ENCODE measurements at places on chromosomes 5 and 9. TPM values are rescaled to one million over a fixed set of nuclear protein-coding genes. Genes with fewer than 3 reads are reported as not detected.

The ADAMTS13 gene
- total RNA-seq, result 2.0 TPM

DNA sequence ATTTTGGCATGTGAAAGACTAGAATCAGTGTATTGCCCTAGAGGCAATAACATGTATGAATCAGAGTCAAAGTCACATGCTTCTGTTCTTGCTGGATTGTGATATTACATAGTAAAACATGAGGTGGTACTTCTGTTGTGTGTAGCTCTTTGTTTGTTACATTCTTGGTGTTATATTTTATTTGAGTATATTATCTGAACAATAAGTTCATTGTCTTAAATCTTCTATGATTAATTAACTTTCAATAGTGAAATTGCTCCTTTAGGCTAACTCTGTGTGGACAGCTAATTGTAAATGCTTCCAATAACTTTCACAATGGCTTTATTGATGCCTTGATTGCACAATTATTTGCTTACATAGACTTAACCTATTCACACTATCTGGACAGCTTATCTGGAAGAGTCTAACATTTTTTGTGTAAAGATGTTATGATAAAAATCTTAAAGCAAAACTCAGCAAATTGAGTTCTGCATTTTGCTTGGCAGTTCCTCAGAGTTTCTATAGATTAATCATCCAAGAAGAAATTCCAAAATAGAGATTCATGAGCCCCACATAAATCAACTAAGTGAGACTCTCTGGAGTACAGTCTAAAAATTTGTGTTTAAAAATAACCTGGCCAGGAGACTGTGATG, 239.6 kb upstream of the TUSC1 start:
- H3K27me3 ChIP-seq, result no peaks in the 10 kb centered on the region
- H3K4me1 ChIP-seq, result no peaks in the 10 kb centered on the region
- no peak overlapping the region for H3K27ac ChIP-seq
- no peaks in the 10 kb centered on the region for H3K36me3 ChIP-seq
- no peak for DNase-seq
- H3K4me3 ChIP-seq, result no peak overlapping the region

The SLC30A5 gene
- 32.2 TPM for total RNA-seq

The PPP3R2 gene
- not detected for total RNA-seq

- no peaks in the 10 kb centered on the region for H3K36me3 ChIP-seq
- H3K4me1 ChIP-seq, result no peaks in the 10 kb centered on the region
- H3K27ac ChIP-seq, result no peak overlapping the region
- peak overlapping the region; percentile 4 for H3K4me3 ChIP-seq
- no peak for DNase-seq
These were observed 3.6 kb downstream of the SLC12A7 start for GRCh38 chr5:1108023-1108864.

DNA sequence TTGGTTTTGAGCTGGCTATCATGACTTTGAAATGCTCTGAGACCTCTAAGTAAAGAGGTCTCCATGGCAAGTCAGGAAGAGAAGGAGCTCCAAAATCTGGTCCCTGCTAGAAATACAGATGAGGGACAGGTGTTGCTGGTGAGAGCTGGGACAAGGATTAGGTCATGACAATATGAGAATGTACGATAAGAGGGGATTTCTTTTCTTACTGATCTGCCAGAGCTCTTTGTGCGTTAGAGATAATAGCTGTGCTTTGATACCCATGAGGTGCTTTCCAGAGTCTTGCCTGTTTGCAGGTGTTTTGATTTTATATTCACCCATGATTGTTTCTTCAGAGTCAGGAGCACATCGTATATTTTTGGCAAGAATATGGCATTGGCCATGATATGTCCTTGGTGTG, 56.5 kb downstream of the ANKRD33B start:
- H3K4me3 ChIP-seq, result no peak overlapping the region
- peak overlapping the region; percentile 53 for H3K27ac ChIP-seq
- H3K36me3 ChIP-seq, result peaks cover 26% of the 10 kb centered on the region
- peaks cover 13% of the 10 kb centered on the region for H3K4me1 ChIP-seq
- no peaks in the 10 kb centered on the region for H3K27me3 ChIP-seq

DNA sequence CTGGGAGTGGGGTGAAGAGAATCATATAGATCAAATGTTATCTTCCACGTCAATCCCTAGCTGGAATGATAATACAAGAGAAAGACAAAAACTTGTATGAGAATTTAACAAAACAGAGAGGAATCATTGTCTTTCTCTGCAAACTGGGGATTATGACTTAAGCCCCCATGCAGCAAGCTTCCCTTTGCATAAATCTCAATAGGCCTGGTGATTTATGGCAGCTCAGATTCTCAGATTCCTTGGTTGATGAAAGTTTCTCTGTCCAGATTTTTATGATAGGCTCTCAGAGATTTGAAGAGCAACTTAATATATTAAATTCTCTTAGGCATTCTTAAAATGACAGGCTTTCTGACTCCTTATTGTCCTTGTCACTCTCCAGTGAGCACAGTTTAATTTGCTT, 56.0 kb downstream of the RASGRF2 start:
- no peak overlapping the region for H3K27ac ChIP-seq
- H3K4me3 ChIP-seq, result no peak overlapping the region

DNA sequence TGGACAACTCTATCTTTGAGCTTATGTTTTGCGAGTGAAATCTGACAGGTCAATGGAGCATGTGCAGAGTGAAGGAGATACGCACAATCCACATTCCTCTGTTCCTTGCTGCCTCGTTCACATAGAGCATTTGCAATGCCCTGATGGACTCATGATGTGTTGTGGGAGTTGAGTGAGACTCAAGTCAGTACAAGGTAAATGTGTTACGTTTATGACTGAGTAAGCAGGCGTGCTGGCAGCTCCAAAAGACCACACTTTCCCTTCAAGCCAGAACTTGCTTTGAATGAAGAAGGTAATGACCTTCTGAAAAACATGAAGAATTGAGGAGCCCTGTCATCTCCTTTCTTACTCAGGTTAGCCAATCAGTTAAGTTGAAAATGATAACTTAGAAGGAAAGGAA, 477.8 kb downstream of the CTNND2 start:
- H3K27ac ChIP-seq, result no peak overlapping the region
- no peak for DNase-seq
- H3K36me3 ChIP-seq, result no peaks in the 10 kb centered on the region
- no peaks in the 10 kb centered on the region for H3K4me1 ChIP-seq
- no peak overlapping the region for H3K4me3 ChIP-seq

DNA sequence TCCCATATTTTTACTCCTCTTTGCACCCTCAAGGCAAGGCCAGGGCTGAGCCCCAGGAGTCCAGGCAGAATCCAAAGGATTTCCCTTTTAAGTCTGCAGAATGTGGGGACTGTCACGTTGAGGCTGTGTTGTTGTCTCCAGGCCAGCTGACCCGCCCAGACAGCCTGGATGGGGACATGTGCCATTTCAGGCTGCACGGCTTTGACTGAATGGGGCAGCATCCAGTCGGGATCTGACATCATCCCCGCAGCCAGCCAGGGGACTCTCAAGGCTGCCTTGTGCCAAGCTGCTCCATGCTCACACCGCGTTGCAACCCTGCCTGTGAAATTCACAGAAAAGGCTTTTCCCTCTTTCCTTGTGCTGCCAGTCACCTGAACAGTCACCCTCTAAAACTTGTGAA, 2.2 kb upstream of the ZNF366 start:
- H3K36me3 ChIP-seq, result no peaks in the 10 kb centered on the region
- no peak overlapping the region for H3K27ac ChIP-seq
- DNase-seq, result no peak
- H3K4me3 ChIP-seq, result no peak overlapping the region
- H3K4me1 ChIP-seq, result peaks cover 45% of the 10 kb centered on the region

DNA sequence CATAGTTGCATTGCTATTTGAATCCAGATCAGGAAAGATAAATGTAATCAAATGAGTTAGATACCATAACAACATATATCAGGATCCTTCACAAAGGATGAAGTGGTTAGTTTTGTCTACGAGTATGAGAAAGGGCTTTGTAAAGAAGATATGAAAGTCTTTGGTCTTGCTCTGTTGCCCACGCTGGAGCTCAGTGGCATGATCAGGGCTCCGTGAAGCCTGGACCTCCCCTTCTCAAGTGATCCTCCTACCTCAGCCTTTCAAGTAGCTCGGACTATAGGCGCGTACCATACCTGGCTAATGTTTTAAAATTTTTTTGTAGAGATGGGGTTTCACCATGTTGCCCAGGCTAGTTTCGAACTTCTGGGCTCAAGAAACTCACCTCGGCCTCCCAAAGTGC, 1.8 kb downstream of the SMC5 start:
- peak overlapping the region; percentile 43 for H3K27ac ChIP-seq
- peak overlapping the region; percentile 85 for H3K4me3 ChIP-seq
- peak; percentile 36 for DNase-seq
- no peaks in the 10 kb centered on the region for H3K27me3 ChIP-seq
- no peaks in the 10 kb centered on the region for H3K36me3 ChIP-seq

GRCh38 chr5:122145906-122146305, 16.6 kb downstream of the ZNF474 start:
- no peaks in the 10 kb centered on the region for H3K27me3 ChIP-seq
- DNase-seq, result no peak
- H3K27ac ChIP-seq, result no peak overlapping the region

DNA sequence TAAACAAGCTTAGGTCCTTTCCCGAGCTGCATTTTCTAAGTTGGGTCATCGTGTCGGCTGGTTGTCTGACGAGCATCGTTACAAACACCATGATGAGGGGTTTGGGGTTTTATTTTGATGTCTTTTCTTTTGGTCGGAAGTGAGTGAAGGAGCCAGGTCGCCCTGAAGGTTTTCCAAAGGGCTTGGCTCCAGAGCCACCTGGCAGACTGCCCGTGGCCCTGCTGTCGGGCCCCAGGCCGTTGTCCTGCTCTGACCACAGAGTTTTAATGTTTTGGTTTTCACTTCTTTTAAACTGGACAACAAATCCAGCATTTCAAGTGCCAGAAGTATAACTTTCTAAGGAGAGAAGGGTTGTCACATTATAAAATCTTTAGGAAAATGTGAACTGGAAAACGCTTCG, 42.3 kb downstream of the TENT4A start:
- peaks cover 44% of the 10 kb centered on the region for H3K36me3 ChIP-seq
- no peaks in the 10 kb centered on the region for H3K27me3 ChIP-seq
- no peak for DNase-seq
- H3K4me1 ChIP-seq, result no peaks in the 10 kb centered on the region

GRCh38 chr5:155282503-155283107, 269.1 kb downstream of the KIF4B start:
- no peaks in the 10 kb centered on the region for H3K36me3 ChIP-seq
- no peaks in the 10 kb centered on the region for H3K4me1 ChIP-seq
- no peak for DNase-seq

- no peaks in the 10 kb centered on the region for H3K27me3 ChIP-seq
- no peaks in the 10 kb centered on the region for H3K36me3 ChIP-seq
- no peak overlapping the region for H3K27ac ChIP-seq
- H3K4me3 ChIP-seq, result no peak overlapping the region
- no peak for DNase-seq
These were observed 856.8 kb downstream of the CDH9 start for GRCh38 chr5:26181582-26181981.

The INSL4 gene
- not detected for total RNA-seq

GRCh38 chr5:170161069-170161468, 55.4 kb downstream of the FOXI1 start:
- H3K27me3 ChIP-seq, result 0 out of 2 replicates have a peak, but pooled peaks cover 2% of the 10 kb centered on the region
- peaks cover 4% of the 10 kb centered on the region for H3K4me1 ChIP-seq
- H3K4me3 ChIP-seq, result no peak overlapping the region
- DNase-seq, result no peak

DNA sequence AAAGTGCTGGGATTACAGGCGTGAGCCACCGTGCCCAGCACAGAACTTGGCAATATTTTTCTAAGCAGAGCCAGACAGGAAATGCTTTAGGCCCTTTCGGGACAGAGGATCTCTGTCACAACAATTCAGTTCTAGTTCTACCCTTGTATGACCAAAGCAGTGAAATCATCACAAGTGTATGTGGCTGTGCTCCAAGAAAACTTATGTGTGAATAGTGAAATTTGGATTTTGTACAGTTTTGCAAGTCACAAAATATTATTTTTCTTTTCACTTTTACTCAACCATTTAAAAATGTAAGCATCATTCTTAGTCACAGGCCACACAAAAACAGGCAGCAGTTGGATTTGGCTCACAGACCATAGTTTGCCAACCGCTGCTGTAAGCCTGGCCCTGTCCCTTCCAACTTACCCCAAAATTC, 20.4 kb upstream of the PRUNE2 start:
- DNase-seq, result no peak
- H3K4me3 ChIP-seq, result no peak overlapping the region
- no peaks in the 10 kb centered on the region for H3K27me3 ChIP-seq
- H3K27ac ChIP-seq, result no peak overlapping the region

DNA sequence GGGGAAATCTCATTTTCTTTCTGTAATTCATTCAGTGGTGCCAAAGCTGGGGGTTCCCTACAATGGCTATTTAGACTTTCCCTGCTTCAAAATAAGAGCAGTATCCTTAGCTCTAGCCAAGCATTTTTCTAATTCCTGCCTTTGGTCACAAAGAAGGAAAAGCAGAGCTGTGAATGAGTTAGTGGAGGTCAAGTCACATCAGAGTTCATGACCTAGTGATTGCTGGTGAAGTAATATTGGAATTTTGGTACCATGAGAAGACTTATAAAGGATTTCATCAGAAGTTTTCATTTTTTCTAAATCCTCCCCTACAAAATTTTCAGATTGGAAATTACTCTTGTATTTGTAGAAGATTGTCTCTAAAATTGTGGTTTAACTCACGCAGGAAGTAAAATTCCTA, 28.0 kb downstream of the DNAJC21 start:
- no peaks in the 10 kb centered on the region for H3K27me3 ChIP-seq
- no peak overlapping the region for H3K27ac ChIP-seq
- peaks cover 11% of the 10 kb centered on the region for H3K4me1 ChIP-seq
- H3K4me3 ChIP-seq, result no peak overlapping the region
- H3K36me3 ChIP-seq, result no peaks in the 10 kb centered on the region

DNA sequence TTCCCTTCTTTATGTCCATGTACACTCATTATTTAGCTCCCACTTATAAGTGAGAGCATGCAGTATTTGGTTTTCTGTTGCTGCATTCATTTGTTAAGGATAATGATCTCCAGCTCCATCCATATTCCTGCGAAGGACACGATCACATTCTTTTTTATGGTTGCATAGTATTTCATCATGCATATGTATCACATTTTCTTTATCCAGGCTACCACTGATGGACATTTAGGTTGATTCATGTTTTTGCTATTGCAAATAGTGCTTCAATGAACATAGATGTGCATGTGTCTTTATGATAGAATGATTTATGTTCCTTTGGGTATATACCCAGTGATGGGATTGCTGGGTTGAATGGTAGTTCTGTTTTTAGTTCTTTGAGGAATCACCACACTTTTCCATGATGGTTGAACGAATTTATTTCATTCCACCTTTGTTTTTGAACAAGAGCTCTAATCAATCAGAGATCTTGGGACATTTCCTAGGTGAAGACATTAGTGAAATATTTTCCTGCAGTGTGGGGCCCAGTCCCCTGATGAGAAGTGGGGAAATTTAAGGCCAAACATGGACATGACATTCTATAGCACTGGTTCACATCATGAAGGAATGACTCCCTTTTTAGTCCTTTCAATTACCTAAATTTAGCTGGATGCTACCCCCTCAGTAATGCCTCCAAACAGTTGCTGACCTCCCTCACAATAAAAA, 7.1 kb upstream of the TEX48 start:
- no peak for DNase-seq
- H3K4me1 ChIP-seq, result peaks cover 4% of the 10 kb centered on the region
- H3K27ac ChIP-seq, result no peak overlapping the region
- H3K27me3 ChIP-seq, result peaks cover 6% of the 10 kb centered on the region
- H3K36me3 ChIP-seq, result no peaks in the 10 kb centered on the region

The CCNJL gene
- total RNA-seq, result 0.08 TPM

The PCDHGA3 gene
- total RNA-seq, result 0.08 TPM

Data from GM12878 (cell line).